ENCODE measurements at places on chromosomes 16 and 17.
A peak's percentile ranks its signal among the peaks of the same experiment; 100 is the strongest.

DNA sequence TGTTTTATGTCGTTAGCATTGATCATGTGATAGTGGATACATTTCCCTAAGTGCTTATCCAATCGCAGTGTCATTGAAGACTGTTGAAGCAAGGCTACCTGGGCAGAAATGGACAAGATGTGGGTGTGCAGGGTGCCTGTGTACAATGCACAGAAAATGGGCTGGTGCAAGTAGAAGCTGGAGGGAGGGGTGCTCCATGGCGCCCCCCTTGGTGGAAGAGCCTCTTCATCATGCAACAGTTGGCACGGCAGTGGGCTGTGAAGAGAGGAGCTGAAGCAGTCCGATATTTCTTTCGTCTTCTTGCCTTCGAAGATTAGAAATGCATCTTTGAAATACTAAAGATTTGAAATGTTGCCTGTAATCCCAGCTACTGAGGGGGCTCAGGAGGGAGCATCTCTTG, 100.5 kb downstream of the PLCG2 start:
- peak; percentile 31 for DNase-seq

- no peak for DNase-seq
Observed at GRCh38 chr16:30136971-30137605, 14.1 kb upstream of the MAPK3 start.

DNA sequence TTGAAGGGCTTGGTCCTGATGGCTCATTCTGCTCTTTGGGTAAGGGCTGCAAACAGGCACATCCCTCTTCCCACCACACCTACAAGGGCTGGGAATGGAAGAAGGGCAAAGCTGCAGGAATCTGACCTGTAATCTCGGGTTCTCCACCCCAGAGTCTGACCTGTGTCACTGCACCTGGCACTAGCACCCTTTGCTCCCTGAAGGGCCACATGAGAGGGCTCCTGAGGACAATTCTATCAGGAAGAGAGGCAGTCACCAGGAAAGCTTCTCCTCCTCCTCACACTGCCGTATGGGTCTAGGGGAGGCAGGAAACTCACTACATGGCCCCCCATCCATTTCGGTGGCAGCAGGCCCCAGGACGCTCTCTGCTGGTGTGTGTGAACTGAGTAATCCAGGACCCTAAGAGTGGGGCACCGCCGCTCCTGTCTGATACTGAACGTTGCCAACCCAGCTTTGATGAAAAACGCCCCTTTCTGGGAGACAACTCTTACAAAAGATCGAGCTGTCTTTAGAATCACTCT, 26.4 kb downstream of the TTLL6 start:
- DNase-seq = no peak

DNA sequence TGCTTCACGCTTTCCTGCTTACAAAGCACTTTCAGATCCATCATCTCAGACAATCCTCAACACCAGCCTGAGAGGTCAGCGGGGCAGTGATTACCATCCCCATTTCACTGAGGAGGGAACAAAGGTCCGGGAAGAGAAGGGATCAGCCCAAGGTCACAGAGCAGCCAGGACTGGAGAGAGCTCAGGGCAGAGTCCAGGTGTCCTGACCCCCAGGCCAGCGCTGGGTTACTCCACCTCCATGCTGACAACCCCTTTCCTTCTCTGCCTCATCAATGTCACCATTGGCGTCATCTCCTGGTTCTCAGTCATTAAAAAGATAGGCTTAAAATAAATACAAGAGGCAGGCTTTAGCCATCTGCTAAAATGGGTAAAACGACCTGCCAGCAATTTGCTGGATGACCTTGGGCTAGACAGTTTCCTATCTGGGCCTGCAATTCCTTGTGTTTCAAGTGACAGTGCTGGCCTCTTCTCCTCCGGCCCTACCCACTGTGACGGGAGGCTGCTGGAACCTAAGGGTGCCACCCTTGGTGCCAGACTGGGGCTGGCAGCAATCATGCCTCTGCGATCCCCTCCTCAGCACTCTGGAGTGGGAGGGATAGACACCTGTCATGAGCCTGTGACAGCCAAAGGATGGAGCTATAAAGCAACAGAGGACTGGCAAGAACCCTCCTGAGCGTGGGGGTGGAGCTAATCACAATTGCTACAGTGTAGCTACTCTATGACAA, 79.5 kb upstream of the CCL1 start:
- DNase-seq = no peak

GRCh38 chr17:72151565-72152386, 31.0 kb downstream of the SOX9 start:
- DNase-seq = no peak

GRCh38 chr16:11205754-11206581, 50.0 kb downstream of the SOCS1 start:
- peak; percentile 56 for DNase-seq
